ENCODE measurements at places on chromosomes 12 and 14.

GRCh38 chr12:14514154-14514842 lies 53.4 kb downstream of the PLBD1 start:
- DNase-seq, result peak; percentile 24

GRCh38 chr14:73058922-73059673 lies 764 bp downstream of the RBM25 start:
- peak; percentile 51 for DNase-seq

GRCh38 chr12:52975820-52976573 lies 27.1 kb downstream of the KRT18 start:
- DNase-seq, result peak; percentile 44

DNA sequence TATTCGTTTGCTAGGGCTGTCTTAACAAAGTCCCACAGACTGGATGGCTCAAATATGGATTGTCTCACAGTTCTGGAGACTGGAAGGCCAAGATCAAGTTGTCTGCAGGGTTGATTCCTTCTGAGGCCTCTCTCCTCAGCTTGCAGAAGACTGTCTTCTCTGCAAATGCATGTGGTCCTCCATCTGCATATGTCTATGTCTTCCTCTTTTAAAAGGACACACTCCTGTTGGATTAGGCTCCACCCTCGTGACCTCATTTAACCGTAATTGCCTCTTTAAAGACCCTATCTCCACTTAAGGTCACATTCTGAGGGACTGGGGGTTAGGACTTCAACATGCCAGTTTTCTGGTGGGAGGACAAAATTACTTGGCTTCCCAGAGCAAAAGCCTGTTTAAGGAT lies 123.3 kb downstream of the SLC38A6 start:
- no peak for DNase-seq

- no peak for DNase-seq
Observed at GRCh38 chr14:24064856-24065255, 6.5 kb upstream of the CPNE6 start.

DNA sequence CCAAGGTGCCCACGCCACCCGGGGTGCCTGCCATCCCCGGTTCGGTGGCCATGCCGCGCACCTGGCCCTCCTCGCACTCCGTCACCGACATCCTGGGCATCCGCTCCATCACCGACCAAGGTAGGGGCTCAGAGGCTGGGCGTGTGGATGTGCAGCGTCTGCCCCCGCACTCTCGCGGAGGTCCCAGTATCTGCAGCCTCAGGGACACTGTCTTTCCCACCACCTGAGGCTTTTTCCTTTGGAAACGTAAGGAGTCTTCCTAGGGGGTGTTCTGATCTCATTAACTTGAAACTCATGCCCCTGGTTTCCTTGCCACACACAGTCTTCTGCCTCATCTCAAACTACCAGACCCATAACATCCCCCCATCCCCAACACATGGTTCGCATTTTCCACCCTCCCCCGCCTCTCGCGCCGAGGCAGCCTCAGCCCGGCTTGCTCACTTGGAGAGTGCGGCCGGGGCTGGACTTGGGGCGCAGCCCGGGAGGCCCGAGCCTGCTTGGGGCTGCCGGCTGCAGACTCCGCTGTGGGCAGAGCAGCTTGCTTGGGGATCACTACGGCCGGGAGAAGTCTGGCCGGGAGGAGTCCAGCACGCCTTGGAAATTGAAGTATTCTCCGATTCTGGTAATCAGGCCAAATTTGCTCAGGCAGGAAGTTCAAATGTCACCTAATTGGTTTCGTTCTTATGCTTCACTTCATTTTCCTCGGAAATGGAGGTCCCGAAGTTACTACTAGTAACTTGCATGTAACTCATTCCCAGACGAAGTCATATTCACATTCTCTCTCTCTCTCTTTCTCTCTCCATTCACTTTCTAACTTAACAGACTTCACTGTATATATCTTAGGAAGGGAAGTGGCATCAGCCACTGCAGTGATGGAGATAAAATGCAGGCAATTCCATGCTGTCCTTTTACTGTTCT lies 2.0 kb downstream of the PAX9 start:
- DNase-seq, result no peak

DNA sequence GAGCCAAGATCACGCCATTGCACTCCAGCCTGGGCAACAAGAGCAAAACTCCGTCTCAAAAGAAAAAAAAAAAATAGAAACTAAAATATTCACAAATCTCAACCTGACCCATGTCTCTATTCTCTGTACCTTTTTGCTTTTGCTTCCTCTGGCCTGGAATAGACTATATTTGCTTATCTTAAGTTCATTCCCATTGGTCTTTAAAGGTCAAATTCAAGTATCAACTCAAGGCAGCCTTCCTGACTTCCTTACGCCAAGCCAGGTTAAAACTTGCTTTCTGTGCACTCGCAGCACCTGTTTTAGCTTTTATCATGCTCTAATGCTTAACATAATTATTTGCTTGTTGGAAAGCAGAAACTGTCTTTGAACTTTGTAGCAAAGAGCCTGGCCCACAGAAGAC lies 14.8 kb downstream of the PYM1 start:
- no peak for DNase-seq

DNA sequence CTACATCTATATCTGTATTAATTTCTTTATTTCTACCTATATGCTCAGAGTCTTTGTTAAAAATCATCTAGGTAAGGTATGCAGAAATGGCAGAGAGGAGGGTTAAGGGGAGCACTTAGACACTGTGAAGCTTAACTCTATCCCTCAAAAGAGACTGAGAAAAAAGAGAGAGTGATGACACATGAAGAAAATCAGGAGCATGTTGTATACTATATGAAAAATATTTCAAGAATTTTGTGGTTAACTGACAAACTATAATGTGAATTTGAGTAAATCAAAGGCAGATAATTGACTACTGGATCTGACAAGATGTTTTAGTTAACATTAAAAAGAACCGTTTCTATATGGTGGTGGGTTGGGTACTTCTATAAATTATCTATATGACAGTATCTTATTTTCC lies 1814.2 kb upstream of the SEL1L start:
- DNase-seq, result no peak

DNA sequence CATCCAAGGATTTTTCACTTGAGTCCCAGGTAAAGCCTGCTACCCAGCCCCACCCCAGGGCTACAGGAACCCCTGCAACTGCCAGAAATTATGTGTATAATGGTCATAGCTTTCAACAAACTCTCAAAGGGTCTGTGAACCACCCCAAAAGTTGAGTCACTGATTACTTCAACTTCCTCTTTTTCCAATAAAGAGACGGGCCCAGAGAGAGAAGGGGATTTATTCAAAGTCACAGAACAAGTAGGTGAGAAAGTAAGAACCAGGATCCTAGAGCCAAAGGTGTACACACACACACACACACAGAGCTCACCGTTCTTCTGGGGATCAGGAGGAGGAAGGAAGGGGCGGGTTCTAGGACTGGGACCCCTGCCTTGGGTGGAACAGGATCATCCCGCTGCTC lies 4.8 kb upstream of the ITPK1 start:
- no peak for DNase-seq

GRCh38 chr14:100222224-100223093 lies 16.5 kb upstream of the YY1 start:
- peak; percentile 36 for DNase-seq

DNA sequence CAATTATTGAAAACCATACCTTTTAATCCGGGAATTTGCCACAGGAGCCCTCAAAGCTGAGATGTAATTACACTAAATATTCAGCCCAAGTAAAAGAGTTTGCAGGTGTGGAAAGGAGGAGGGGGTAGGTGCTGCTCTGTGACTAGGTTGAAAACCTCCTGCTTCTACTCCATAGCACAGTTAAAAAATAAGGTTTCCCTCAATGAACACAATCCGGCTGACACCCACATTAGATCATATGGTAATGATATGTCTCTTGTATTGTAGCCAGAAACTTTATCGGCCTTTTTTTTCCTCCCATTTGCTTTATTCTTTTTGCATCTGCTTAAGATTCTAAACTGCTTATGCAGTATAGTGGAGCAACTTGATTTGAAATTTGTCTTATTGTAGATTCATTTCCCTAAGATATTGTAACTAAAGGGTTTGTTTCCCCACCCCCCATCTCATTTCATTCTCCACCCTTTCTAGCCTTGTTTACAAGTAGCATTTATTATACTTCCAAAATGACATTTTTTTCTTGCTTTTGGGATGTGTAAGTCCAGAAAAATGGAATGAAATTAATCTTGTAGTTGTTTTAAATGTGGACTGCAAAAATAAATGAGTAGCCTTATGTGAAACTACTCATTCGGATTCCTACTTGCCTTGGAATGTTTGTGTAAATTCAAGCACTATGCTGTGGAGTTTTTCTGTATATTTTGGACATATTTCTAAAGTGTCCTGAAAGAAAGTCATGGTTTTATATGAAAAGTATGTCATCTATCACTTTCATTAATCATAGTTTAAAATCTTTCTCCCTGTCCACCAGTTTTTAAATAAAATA lies at the start of gene DCN:
TSS of gene DCN (minus strand) at position 182 of the 820 bp plus-strand sequence. CDS start 4,265 bp downstream, outside the sequence.
- DNase-seq, result no peak

DNA sequence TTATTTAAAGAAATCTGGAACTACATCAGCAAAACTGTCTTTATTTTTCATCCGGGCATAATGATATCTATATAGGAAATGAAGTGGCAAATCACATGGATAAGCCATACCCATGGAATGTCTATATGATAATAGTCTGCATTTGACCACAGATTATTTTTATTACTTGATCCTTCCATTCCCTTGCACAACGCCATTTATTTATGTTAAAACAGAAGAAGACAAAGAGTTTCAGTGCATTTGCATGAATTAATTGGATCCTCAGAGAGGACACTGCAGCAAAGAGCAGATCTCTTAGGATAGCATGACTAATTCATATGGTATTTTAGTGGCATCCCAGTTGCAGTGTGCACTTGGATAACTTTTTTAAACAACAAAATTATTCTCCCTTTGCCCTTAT lies 345.0 kb downstream of the CCDC91 start:
- DNase-seq, result no peak

DNA sequence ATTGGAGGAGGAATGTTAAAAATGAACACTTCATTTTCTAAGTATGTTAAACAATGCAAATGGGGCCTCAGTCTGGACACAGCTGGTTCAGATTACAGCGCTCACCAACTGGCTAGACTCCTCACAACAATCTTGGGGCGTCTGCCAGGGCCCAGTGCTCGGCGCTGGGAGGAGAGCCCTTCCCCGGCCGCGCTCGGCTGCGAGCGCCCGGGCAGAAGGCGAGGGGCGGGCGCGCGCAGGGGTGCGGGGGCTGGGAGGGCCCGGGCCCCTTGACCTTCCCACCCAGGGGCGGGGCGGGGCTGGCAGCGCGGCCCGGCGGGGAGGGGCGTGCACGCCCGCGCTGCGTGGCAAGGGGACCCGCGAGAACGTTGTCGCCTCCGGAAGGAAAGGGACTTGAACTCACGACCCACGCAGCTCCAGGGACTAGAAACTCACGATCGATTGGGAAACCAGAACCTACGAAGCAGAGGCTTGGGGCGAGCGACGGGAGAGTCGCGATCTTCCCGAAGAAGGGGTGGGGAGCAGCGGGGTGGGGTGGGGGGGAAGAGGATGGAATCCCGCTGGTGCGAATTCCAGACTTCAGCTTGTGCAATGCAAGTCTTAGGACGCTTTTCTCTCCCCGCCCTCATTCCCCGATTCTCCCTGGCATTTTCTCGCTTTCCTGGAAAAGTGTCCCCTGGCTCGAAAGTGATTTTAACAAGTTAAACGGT lies at the start of gene FBLN5:
TSS of gene FBLN5 (minus strand) at position 220 of the 710 bp plus-strand sequence. CDS start 465 bp downstream, outside the sequence.
- DNase-seq, result peak; percentile 34

Measured in dermis blood vessel endothelial cell (primary cell).